ENCODE measurements at places on chromosomes 11 and 22. TPM values are rescaled to one million over a fixed set of nuclear protein-coding genes. Genes with fewer than 3 reads are reported as not detected.

NCF4 gene
- 0.12 TPM for total RNA-seq

PLAAT5 gene
- total RNA-seq = not detected

IL10RA gene
- total RNA-seq = 0.21 TPM

ZBED5 gene
- total RNA-seq = 21.1 TPM

PHF21B gene
- total RNA-seq = 1.1 TPM

GDPD4 gene
- total RNA-seq = not detected

OR51B5 gene
- total RNA-seq = 0.13 TPM

NLRP14 gene
- total RNA-seq = not detected

GPR83 gene
- total RNA-seq = 0.07 TPM

C11orf87 gene
- not detected for total RNA-seq

SCARF2 gene
- 1.1 TPM for total RNA-seq

ADAMTS8 gene
- total RNA-seq = 1.1 TPM

IRAG1 gene
- 0.06 TPM for total RNA-seq

ZNF280A gene
- 3.4 TPM for total RNA-seq

KDELR3 gene
- 17.9 TPM for total RNA-seq

OR52I1 gene
- not detected for total RNA-seq

CSRP3 gene
- not detected for total RNA-seq

OR5P2 gene
- not detected for total RNA-seq

RASD2 gene
- total RNA-seq = 0.67 TPM

TENM4 gene
- total RNA-seq = 0.17 TPM

DGCR6 gene
- 2.1 TPM for total RNA-seq

SLC15A3 gene
- not detected for total RNA-seq

OR8G1 gene
- total RNA-seq = not detected

PDGFB gene
- 3.7 TPM for total RNA-seq

SEPTIN5 gene
- total RNA-seq = 6.7 TPM

DYNC2H1 gene
- total RNA-seq = 5.3 TPM

JRKL gene
- 5.2 TPM for total RNA-seq

C11orf65 gene
- total RNA-seq = 0.50 TPM

All from A549 treated with Mapracorat at 1 μM for 4 hours (cell line).